ENCODE measurements at places on chromosomes 6 and 20. TPM values are rescaled to one million over a fixed set of nuclear protein-coding genes. Genes with fewer than 3 reads are reported as not detected.
A peak's percentile ranks its signal among the peaks of the same experiment; 100 is the strongest.

The BTN1A1 gene
- not detected for total RNA-seq

The NOX3 gene
- total RNA-seq, result not detected

The BEND3 gene
- total RNA-seq, result 3.0 TPM

The TBP gene
- total RNA-seq, result 20.6 TPM

The FAM83B gene
- not detected for total RNA-seq

DNA sequence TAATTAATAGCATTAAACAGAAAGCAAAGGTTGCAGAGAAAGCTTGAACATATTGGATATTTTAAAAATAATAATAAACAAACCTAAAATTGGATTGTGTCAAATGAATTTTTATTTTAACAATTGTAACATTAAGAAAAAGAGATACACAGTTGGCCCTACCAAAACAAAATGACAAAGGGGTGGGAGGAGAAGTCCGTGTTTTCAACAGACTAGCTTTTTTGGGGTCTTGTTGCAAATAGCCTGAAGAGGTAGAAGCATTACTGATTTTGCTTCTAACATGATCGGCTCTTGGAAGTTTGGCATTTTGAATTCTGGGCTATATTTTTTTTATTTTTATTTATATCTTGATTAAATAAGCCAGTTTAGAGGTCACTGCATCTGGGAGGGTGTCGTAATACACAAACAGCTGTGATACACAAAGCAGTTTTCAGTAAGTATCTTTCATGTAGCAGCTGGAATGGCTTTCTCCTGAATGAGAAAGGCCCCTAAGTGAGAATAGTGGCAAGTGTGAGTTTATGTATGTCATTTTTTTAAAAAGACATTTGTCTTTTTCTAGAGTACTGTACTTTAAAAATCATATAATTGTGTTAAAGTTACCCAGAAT is 85.5 kb upstream of the ZNF217 start:
- no peak for DNase-seq

DNA sequence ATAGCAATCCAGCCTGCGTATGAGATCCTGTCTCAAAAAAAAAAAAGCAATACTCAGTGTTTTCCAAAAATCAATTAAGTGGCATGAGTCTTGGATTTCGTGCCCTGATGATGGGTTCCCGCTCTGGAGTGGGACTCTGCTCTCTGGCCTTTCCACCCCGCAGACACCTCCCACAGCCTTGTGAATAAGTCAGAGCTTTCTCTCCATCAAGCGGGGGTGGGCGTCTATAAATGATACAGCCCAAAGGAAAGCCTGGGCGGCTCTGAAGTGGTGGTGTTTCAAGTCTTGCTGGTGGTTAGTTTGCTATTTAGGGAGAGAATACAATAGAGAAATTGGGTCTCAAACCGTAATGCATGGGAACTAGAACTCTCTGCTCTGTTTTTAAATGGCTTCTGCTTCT is 52.5 kb upstream of the TAGAP start:
- no peak for DNase-seq

DNA sequence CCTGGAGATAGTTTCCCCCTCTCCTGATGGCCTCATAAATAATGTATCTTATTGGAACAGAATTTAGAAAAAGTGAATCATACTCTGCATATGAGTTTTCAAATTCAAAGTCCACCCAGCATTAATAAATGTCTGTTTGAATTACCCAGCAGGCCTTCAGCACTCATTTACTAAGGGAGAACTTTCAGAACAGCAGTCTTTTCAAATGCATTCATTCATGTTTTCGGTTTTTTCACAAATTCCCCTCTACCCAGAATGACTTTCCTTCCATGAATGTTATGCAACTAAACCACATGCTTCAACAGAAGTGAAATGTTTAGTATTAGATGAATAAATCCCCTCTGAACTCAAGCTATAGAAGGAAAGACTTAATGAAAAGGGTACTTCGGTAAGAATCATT is 92.4 kb downstream of the RTN4IP1 start:
- no peak for DNase-seq

- DNase-seq, result peak; percentile 2
Measured at GRCh38 chr6:92122746-92123145, 1296.6 kb downstream of the EPHA7 start.

DNA sequence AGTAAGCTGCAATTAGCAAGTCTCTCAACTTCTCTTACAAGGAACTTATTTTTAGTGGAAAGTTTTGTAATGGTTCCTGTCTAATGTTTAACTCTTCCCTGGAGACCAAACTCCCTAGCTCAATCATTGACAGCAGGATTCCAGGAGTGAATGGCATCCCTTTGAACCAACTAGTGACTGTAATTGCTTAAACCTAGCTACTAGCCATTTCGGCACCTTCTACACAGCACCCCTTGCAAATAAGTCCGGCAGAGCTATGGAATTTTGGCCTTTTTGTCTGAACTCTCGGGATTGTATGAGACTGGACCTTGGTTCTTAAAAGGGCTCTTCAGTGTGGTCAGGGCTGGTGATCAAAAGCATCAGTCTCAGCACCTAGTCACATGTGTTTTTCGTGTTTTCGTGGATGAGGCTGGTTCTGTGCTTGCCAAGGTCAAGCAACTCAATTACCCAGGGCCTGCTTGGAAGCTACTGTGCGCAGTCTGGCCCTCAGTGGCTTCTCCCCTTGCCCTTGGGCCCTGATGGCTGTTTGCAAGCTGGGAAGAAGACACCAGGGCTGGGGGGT is 135.3 kb upstream of the NEDD9 start:
- no peak for DNase-seq

GRCh38 chr6:24778121-24778520 is 3.4 kb downstream of the GMNN start:
- DNase-seq, result no peak
